Gastrocnemius medialis (tissue), 4 donors: ENCODE measurements at places on chromosomes 16 and 17.

- no peak for DNase-seq
Observed at GRCh38 chr17:12618557-12618956, 47.1 kb upstream of the MYOCD start.

GRCh38 chr17:1322480-1322879, 43.0 kb downstream of the TRARG1 start:
- no peak for DNase-seq

DNA sequence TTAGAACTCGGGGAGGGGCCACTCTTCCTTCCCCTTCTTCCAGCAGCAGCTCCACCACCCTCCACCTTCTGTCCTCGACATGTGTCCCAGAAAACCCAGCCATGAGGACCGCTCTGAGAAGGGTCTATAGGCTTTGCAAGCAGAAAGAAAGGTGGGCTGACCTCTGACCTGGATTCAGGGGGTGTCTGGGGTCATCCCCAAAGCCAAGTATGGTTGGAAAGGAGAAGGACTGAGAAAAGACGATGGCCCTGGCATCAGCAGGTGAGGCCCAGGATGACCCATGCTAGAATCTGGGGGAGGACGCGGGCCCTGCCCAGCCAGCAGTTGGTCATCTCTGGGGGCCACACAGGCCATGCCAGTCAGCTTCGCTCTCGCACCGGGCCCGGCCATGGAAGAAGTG, 6.1 kb upstream of the SMIM5 start:
- no peak for DNase-seq

- DNase-seq = no peak
Observed at GRCh38 chr16:69338557-69339288, 641 bp downstream of the COG8 start.

DNA sequence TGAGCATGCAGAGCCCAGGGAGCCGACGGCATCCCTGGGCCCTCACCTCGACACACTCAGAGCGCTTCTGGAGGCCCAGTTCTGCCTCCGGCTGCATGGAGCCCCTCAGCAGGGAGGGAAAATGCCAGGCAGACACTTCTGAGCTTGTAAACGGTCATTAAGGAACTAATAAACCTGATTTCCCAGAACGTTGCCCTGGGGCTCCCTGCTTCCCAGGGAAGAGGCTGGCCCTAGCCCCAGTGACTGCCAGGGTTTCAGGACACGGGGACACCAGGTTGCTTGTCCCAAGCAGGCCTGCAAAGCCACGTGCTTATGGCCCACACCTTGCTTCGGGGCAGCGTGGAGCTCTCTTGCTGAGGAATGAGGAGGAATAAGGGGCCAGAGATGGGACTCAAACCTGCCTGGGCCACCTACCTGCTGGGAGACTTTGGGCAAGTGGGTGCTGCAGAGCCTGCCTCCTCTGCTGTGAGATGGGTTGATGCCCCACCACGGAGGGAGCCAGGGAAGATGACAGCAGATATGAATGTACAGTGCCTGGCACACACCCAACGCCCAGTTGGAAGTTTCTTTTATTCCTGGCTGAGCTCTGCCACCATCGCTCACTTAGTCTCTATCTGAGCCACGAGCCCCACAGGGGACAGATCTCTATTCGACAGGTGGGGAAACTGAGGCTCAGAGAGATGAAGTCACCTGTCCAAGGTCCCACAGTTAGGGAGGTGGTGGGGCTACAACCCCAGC, 5.4 kb downstream of the RHBDF2 start:
- DNase-seq = no peak

DNA sequence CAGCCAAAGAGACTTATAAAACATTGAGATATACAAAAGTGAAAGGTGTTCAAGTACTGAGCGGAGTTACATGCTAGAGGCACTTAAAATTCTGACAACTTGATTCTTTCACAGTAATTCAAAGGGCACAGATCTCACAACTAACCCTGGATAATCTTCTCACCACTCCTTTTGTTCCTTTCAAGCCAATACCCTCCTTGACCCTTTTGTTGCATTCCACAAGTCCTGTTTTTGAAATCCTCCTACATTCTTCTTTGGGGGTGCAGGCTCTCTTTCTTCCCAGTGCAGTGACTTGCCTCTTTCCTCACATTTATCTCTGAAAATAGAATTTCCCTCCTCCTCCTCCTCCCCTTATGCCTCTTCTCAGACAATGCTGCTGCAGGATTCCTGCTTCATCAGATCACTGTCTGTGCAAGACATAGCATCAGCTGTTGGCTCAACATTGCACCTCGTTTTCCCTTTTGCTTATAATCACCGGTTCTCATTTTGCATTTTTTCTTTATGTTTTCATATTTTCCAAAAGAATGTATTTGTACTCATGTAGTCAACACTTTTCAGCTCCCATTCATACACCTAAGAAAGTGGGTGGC, 199.3 kb downstream of the CDH8 start:
- DNase-seq = no peak

DNA sequence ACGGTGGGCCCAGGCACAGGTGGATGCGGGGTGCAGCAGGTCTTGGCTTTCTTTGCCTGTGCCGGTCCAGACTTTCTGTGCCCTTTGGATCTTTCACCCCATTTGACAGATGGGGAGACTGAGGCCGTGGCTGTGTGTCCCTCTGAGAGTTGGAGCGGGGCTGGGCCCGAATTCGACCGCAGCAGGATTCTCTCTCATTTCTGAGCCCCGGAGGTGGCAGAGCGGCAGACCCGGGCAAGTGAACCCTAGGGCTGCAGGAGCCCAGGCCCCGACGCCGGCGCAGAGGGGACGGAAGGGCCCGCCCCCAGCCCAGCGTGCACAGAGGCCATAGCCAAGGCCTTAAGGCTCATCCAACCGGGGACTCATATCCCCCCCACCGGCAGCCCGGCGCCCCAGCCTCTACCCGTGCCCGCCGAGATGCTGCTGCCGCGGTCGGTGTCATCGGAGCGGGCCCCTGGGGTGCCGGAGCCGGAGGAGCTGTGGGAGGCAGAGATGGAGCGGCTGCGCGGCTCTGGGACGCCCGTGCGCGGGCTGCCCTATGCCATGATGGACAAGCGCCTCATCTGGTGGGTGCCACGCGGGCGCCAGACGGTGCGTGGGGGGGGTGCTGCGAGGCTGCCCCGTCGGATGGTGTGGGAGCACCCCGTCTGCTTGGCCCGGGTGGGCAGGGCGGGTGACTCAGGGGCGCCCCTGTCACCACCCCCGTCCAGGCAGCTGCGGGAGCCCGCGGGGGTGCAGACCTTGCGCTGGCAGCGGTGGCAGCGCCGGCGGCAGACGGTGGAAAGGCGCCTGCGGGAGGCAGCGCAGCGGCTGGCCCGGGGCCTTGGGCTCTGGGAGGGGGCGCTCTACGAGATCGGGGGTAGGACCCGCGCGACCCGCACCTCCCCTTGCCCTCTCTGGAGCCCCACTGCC, 857 bp downstream of the TMC8 start:
- no peak for DNase-seq

DNA sequence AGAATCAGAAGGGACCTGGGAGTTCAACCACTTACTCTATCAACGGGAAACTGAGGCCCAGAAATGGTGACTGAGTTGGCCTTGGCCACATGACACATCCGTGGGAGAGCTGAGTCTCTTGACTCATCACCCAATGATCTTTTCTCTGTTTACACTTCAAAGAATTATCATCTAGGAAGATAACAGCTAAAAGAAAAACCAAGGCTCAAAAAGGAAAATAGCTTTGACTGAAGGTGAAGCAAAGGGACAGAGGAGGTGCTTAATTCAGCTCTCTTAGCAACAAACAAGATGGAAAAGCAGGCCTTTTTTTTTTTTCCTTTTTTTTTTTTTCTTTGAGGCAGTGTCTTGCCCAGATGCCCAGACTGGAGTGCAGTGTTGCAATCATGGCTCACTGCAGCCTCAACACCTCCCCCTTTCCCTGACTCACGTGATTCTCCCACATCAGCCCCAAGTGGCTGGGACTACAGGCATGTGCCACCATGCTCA, 16.7 kb downstream of the ERCC4 start:
- peak; percentile 66 for DNase-seq

DNA sequence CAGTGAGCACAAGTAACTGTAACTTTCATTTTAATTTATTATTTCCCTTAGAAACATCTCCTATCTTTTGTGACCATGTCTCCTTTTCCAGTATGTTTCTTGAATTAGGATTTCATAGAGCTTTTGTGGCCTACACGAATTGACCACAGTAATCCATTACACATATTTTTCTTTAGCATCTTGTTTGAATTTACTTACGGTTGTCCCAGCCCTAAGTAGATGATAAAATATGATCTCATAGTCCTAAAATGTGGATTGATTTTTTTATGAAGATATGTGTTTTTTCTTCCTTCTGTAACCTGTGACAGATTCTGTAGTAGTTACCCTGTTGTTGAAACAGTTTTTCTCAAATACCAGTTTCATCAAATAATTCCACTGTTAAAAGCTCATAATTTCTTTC, 61.5 kb downstream of the NF1 start:
- DNase-seq = no peak

DNA sequence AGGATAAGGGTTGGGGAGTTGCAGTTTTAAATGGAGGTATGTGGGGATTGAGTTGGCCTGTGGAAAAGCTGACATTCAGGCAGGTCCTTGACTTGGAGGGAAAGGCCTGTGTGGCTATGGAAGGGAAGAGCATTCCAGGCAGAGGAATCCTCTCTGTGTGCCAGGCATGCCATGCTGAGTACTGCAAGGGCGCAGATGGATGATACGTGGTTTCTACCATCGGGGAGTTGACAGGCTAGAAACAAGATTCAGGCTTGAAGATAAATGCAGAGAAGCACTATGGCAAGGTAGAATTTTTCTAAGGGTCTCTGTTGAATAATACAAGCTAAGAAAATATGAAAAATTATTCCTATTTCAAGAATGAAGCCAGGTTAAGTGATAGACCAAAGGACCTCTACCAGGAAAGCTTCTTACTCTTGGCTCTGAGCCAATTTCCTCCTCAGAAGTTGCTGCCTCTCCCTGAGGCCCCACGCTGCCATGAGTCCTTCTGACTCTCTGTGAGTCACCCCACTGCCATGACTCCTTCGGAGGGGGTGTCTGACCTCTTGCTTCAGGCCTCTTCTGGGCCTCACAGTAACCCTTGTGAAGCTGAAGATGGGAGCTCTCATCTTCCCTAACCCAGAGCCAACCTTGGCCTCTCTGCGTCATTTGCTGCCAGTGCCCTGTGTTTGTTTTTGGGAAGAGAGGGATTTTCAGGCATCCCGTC, 75.8 kb downstream of the WNT3 start:
- DNase-seq = no peak

DNA sequence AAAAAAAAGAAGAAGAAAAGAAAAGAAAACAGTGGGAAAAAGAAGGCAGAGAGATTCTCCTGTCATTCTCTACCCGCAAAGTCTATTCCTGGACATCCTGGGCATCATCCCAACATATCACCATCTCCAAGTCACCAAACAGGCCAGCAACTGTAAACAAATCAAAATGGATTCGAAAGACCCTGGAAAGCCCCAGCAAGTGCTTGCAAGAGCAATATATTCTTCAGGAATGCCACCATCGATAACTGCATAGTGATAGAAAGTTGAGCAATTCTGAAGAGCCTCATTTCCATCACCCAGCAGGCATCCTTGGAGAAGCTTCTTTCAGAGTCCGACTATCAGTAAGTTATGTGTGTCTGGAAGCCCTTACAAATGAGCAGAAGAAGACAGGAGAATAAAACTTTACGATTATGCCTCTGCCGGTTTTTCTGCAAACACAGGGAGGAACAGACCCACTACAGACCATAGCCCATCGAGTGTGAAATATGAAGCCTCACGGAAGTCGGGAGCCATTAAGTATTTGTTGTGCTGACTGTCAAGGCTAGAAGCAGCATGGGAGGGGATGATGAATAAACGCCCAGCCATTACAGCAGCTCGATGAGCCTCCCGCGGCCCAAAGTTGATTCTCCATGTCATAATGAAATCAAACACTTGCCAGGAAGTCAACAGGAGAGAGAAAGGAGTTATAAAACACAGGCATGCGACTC, 64.5 kb upstream of the SEC14L1 start:
- no peak for DNase-seq

DNA sequence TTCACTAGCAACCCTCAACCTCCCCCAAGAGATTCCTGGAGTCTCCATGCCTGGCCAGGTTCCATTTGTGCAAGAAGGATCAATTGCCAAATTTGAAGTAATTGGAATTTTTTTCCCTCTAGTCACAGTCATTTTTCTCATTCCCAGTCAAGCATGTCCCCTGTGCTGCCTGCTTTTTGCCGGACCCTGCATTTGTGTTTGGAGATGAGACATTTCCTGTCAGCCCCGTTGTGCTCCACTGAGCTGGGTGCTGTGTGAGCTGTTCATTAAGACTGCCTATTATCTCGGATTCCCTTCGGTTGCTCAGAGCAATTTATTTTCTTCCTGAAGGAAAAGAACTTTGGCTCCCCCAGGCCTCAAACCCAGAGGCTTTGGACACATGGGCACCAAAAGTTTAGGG, 201.0 kb upstream of the NLRP1 start:
- no peak for DNase-seq
